ENCODE measurements at places on chromosomes 7 and 10.

- H3K27ac ChIP-seq, result peak overlapping the region; percentile 100
- no peaks in the 10 kb centered on the region for H3K27me3 ChIP-seq
- peaks cover 8% of the 10 kb centered on the region for H3K36me3 ChIP-seq
- H3K4me1 ChIP-seq, result peaks cover 10% of the 10 kb centered on the region
These were observed 411 bp downstream of the BCCIP start for GRCh38 chr10:125823663-125824251.

DNA sequence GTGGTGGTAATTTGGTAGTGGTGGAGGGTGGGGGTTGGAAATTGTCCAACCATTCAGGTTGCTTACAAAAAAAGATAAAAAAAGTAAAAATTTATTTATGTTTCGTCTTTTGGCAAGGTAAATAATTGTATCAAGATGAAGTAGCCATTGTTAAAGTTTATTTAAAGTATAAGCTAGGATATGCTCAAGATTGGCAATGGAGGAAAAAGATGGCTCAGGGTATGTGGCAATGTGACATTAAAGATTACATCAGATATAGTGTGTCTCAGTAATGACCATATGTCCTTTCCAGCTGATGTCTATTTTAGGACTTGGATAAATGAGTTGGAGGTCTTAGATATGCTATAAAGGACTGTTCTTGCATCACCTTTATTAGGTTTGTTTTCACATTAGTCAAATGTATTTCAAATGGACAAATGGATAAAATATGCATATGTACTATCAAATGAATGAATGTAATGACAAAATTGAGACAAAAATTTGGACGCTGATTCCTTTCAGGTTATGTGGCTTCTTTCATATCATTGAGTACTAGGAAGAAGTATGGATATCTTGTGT is 60.9 kb downstream of the ST7 start:
- H3K4me3 ChIP-seq, result no peak overlapping the region
- DNase-seq, result no peak
- no peaks in the 10 kb centered on the region for H3K27me3 ChIP-seq
- H3K27ac ChIP-seq, result no peak overlapping the region

DNA sequence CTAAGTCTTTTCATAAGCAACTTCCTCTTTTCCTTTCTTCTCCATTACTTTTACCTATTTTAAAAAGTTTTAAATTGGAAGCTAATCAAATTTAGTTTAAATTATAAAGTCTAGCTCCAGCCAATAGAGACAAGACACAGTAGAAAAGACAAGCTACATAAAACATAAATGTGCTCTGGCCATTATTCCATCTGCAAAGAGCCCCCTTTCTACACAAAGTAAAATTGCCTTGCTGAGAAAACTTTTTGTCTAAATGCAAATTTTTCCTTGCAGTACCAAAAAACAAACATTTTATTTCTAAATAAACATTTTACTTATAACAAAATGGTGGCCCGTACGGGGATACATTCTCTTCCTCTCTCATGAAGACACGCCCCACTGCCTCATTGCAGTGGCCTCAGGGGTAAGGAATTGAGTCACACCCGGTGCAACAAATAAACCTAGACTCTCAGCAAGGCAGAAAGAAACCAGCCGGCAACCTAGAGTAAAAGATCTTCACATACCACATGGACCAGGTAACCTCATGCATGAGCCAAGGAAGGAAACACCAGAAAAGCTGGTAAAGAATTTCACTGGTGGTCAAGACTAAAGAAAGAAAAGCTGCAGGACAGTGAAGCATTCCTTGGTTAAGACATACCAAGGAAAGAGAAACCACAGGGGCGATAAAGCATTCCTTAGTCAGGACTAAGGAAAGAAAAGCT is 71.6 kb upstream of the ZNF746 start:
- H3K27me3 ChIP-seq, result no peaks in the 10 kb centered on the region
- DNase-seq, result peak; percentile 92
- no peaks in the 10 kb centered on the region for H3K36me3 ChIP-seq
- no peak overlapping the region for H3K27ac ChIP-seq
- H3K4me3 ChIP-seq, result no peak overlapping the region

DNA sequence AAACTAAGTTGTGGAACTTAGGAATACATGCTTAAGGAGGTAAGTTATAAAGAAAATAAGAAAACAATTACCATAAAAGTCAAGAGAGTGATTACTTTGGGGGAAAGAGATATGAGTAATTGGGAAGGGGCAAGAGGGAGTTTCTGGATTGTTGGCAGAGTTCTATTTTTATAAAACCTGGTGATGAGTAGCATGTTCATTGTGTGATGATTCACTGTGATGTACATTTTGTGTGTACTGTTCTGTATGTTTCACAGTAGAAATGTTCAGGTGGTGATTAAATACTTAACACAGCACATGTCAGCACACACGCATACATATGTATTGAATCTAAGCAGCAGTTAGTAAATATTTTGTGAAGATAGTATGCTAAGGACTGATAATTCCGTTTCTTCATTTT is 9.7 kb upstream of the OIT3 start:
- H3K4me1 ChIP-seq, result no peaks in the 10 kb centered on the region
- peak; percentile 5 for DNase-seq
- H3K4me3 ChIP-seq, result no peak overlapping the region
- H3K36me3 ChIP-seq, result no peaks in the 10 kb centered on the region

- H3K4me1 ChIP-seq, result no peaks in the 10 kb centered on the region
- no peaks in the 10 kb centered on the region for H3K36me3 ChIP-seq
- H3K27me3 ChIP-seq, result peaks cover 2% of the 10 kb centered on the region
- DNase-seq, result no peak
These were observed 11.4 kb upstream of the RBM20 start for GRCh38 chr10:110632591-110633215.

DNA sequence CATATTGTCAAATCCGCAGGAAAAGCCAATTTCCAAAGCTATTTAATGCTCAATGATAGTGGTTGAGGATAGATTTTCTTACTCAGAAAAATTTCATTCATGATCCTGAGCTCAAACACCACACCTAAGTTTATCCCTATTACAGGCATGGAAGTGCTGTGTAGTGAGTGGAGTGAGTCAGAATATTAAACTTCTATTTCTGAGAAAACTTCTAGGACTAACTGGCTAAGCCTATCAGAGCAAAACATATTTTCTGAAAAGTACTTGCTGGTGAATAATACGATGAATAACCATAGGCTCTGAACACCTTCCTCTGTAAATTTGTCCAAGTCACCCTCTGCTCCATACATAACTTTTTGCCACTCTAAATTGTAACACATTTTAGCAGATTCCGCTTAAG is 221.5 kb downstream of the SUGCT start:
- H3K4me1 ChIP-seq, result no peaks in the 10 kb centered on the region
- H3K27ac ChIP-seq, result no peak overlapping the region
- no peaks in the 10 kb centered on the region for H3K36me3 ChIP-seq
- no peaks in the 10 kb centered on the region for H3K27me3 ChIP-seq
- peak; percentile 70 for DNase-seq
- no peak overlapping the region for H3K4me3 ChIP-seq

DNA sequence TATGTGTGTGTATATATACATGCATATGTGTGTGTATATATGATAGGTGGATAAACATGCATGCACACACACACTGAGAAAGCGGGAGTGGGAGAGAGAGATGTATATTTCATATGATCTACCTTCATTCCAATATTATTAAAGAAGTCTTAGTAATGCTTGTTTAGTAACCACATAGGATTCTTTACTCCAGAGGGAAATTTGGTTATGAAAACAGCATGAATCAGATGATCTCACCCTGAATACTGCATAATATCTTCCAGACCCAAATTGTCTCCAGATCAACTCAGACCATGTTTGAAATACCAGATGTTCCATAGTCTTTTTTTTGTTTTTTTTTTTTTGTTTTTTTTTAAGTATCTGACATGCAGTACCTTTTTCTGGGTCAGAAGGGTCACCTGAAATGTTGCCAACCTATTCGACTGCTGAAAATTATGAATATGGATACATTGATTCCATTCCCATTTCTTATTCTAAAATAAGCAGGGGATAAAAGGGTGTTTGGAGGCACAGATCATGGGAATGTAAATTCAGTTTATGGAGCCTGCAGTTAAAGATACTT is 17.4 kb downstream of the TES start:
- H3K4me1 ChIP-seq, result peaks cover 30% of the 10 kb centered on the region
- H3K4me3 ChIP-seq, result no peak overlapping the region
- DNase-seq, result peak; percentile 85
- peak overlapping the region; percentile 17 for H3K27ac ChIP-seq

GRCh38 chr7:37853468-37853867 is 5.1 kb downstream of the NME8 start:
- no peak overlapping the region for H3K27ac ChIP-seq
- H3K36me3 ChIP-seq, result no peaks in the 10 kb centered on the region
- H3K4me3 ChIP-seq, result no peak overlapping the region
- H3K4me1 ChIP-seq, result no peaks in the 10 kb centered on the region

- no peaks in the 10 kb centered on the region for H3K36me3 ChIP-seq
- H3K27me3 ChIP-seq, result no peaks in the 10 kb centered on the region
- no peak overlapping the region for H3K27ac ChIP-seq
- no peak overlapping the region for H3K4me3 ChIP-seq
- no peak for DNase-seq
These were observed 137.4 kb downstream of the MGMT start for GRCh38 chr10:129604333-129605032.

GRCh38 chr7:3439333-3440030 is 138.4 kb downstream of the SDK1 start:
- no peaks in the 10 kb centered on the region for H3K36me3 ChIP-seq
- H3K27me3 ChIP-seq, result no peaks in the 10 kb centered on the region
- DNase-seq, result peak; percentile 98
- H3K27ac ChIP-seq, result no peak overlapping the region
- no peak overlapping the region for H3K4me3 ChIP-seq
- no peaks in the 10 kb centered on the region for H3K4me1 ChIP-seq
